NCI-H1436 (cell line): ENCODE measurements at places on chromosomes 6 and 20.

- DNase-seq = no peak
Observed at GRCh38 chr20:40805592-40805991, 116.6 kb upstream of the MAFB start.

- DNase-seq = no peak
Observed at GRCh38 chr6:128919412-128920180, 36.7 kb downstream of the LAMA2 start.

- peak; percentile 73 for DNase-seq
Observed at GRCh38 chr6:25485821-25486534, 166.0 kb upstream of the SCGN start.

- DNase-seq = no peak
Observed at GRCh38 chr6:112130878-112131277, 43.5 kb downstream of the FAM229B start.

GRCh38 chr20:24693466-24694156 lies 224.2 kb downstream of the SYNDIG1 start:
- no peak for DNase-seq
